ENCODE measurements at places on chromosomes 4 and X. TPM values are rescaled to one million over a fixed set of nuclear protein-coding genes. Genes with fewer than 3 reads are reported as not detected.

DNA sequence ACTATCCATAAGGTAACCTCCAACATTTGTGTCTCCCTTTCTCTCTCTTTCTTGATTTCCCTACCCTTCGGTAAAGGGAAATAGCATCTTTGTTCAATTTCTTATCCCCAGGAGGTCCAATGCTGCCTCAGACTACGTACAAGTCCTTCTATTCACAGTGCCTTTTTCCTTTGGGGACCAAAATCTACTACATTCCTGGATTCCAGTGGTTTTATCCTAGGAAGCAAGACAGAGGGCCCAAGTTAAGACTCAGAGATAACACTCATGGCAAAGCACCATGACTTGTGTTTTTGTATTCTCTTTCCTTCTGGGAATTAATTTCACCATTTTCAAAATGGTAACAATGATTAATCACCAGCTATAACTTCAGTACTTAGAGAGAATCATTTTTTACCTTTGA lies 10.6 kb downstream of the G3BP2 start:
- no peak for DNase-seq

The ZNF518B gene
- 17.8 TPM for total RNA-seq

The ZNF275 gene
- 9.9 TPM for total RNA-seq

GRCh38 chrX:20965270-20966044 lies 408.8 kb upstream of the CNKSR2 start:
- no peak for DNase-seq

The NUDT9 gene
- 18.9 TPM for total RNA-seq

The MTMR1 gene
- total RNA-seq: 15.6 TPM

The HMGN5 gene
- 7.9 TPM for total RNA-seq

DNA sequence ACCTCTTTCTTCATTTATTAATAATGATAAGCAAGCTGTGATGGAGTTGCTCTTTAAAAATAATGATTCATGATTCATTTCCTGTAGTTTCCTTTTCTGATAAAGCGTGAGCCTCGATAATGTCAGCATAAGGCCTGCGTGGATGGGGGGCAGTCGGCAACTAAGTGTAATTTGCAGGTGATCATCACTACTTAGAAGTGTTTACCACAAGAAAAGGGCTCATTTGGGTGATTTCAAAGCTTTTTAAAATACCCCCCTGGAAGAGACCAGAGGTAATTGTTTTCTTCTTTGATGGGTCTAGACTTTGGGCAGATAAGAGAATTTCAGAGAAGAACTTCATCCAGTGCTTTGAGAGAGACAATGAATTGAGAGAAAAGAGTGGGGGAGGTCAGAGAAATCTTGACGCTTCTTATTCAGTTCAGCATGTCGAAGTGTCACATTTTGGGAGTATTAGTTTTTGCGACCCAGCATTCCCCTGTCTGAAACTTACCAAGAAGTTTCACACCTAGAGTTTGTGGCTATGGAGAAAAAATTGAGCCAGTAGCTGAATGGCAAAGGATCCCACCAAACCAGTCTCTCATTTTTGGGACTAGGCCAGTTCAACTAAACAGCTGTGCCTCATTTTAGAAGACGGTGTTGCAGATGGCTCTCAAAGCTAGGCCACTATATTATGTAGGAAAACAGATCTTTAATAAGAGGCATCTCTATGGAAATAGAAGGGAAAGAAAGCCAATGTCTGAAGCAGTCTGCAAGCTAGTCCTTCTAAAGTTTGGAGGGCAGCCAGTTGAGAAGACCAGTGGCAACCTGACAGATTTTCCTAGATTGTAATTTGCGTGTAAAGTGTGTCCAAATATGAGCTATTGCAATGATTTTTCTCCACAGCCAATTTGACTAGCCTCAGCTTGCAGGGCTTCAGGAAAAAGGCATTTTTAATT lies 171.0 kb upstream of the PPP1R2C start:
- DNase-seq: no peak

DNA sequence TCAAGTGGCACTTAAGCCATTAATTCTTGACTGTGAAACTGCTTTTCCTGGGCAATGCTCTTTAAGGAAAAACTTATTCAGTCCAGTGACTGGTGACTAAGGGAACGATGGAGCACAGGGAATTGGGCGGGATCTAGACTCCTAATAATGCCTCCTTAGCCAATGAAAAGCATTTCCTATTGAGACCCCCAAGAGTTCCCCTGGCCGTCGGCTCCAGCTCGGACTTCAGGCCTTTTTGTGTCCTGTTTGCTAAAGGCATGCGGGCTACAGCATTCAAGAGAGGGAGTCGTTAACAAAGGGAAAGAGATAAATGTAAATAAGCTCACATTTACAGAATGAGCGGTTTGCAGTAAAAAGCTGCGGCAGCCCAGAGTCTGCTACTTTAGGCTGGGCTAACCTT lies at the start of gene LPAR4:
Gene LPAR4, plus strand, starts transcription at position 232 of the 400 bp plus-strand sequence. CDS start 7,150 bp downstream, outside the sequence.
- DNase-seq: no peak

The PRRG1 gene
- total RNA-seq: 10.8 TPM

The TREX2 gene
- total RNA-seq: 0.48 TPM

DNA sequence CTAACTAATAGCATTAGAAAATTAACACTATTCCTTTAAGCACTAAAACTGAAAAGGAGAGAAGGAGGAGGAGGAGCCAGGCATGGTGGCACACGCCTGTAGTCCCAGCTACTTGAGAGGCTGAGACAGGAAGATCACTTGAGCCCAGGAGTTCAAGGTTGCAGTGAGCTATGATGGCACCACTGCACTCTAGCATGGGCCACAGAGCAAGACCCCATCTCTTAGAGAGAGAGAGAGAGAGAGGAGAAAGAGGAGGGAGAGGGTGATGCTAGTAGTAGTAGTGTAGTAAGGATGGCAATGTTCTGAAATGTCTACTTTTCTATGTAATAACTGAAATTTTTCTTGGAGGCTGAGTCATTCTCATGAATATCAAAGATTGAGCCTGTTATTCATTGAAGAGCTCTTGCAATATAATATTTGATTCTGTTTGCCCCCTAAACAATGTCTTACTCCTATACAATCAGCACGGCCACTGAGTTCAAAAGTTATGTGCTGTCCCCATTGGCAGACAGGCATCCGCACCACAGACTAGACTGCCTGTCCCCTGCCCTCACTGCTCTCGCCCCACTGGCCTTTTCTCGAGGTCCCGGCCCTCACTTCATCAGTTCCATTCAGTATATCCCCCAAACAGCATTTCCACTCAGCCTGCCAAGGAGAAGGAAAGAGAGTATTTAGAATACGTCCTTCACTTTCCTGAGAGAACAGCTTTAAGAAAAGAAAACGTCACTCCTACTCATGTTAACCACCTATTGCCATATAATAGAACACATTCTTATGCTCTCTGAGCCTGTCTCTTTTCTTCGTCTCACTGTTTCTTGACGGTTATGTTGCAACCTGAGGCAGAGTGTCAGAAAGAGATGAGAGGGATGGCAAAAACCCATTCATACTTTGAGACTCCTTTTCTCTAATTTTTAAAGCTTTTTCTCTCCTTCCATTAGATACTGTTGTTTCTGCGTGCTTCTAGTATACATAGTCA lies 238.1 kb downstream of the PALLD start:
- DNase-seq: no peak

GRCh38 chr4:14337892-14338584 lies 664.2 kb upstream of the CPEB2 start:
- no peak for DNase-seq

DNA sequence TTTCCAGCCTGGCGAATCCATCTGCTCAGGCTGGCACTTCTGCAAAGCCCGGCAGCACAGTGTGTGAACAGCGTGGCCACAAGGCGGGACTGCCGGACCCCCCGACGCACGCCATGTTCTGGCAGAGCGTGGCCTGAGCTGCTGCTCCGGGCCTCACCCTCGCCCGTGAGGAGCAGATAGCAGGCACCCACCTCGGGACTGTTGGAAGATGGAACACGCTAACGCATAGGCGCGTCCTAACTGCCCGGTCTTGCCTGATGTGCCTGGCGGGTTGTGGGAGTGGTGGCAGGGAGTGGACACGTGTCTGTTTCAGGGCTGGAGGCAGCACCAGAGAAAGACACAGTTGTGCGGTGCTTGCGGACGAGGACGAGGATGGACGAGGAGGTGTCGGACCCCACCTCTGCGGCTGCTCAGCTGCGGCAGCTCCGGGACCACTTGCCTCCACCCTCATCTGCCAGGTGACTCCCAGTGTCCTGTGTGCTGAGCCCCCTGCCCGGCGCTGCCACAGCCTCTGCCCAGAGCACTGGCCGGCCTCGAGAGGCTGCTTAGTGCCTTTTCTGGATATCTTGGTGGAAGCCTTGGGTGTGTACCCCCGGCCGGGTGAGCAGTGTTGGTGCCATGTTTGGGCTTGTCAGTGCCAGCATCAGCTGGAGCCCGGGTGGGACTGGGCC lies 28.2 kb downstream of the UVSSA start:
- peak; percentile 68 for DNase-seq

GRCh38 chr4:98728871-98729270 lies 70.5 kb upstream of the TSPAN5 start:
- DNase-seq: no peak

The SRPX2 gene
- total RNA-seq: 34.5 TPM

GRCh38 chr4:78242071-78242470 lies 184.9 kb downstream of the FRAS1 start:
- DNase-seq: no peak

The BANK1 gene
- 4.9 TPM for total RNA-seq

DNA sequence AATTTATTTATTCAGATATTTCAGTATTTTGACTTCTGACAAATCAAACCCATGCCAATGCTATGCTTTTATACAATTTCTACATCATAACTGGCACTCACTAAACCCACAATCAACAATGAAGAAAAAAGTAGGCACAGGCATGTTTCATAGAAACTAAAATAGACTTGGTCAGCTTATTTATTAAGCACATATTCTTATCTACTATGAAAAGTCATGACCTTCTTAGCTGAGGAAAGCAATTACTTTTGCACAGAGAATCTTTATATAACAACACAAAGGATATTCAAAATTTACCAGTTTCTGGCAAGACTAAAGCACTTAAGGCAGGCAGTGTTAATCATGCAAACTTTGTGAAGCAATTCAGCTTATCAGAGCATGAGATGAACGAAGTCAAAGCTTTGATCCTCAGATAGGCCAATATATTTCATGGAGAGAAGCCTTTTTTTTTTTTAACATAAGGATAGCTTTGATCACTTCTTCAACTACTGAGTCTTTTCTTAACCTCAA lies 490.6 kb downstream of the INPP4B start:
- no peak for DNase-seq

DNA sequence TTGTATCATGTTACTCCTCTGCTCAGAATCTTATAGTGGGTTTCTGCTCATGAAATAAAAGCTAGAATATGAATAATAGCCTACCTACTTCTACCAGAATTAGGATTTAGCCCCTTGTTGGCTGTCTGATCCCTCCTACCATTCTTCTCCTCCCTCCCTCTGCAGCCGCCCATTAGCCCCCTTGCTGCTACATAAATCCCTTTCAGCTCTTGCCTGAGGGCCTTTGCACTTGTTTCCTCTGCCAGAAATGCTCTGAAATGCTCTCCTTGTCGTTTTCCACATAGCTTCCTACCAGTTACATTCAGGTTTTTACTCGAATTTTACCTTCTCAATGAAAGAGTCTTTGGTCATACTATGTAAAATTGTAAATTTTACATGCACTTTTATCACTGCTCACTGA lies 159.2 kb downstream of the ADGRL3 start:
- DNase-seq: no peak

- no peak for DNase-seq
These were observed 111.2 kb downstream of the TBL1X start for GRCh38 chrX:9576059-9576458.

GRCh38 chrX:132266583-132267355 lies 47.5 kb upstream of the RAP2C start:
- DNase-seq: no peak

Measured in posterior vena cava (tissue), 2 donors.